ENCODE measurements at places on chromosomes 3 and 15.

DNA sequence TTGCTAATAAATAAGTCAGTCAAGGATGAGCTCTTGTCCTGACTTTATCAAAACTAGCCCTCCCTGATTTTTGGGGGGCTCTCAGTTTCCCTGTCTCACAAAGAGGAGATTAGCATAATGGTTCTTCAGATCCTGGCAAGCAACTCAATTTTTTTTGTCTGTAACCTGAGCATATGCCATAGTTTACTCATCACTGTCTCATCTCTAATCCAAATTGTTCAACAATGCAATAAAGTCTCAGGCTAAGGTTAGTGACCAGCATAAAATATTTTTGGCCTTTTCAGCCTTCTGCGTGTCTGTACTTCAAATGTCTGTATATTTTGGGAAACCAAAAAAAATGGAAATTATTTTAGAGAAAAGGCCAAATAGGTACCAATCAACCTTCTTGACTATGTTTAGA lies 465.6 kb upstream of the TPRG1 start:
- no peak for DNase-seq

- DNase-seq = no peak
Observed at GRCh38 chr3:63908081-63908736, 4.0 kb downstream of the SCAANT1 start.

GRCh38 chr3:42439261-42440115 lies 29.1 kb upstream of the LYZL4 start:
- no peak for DNase-seq

DNA sequence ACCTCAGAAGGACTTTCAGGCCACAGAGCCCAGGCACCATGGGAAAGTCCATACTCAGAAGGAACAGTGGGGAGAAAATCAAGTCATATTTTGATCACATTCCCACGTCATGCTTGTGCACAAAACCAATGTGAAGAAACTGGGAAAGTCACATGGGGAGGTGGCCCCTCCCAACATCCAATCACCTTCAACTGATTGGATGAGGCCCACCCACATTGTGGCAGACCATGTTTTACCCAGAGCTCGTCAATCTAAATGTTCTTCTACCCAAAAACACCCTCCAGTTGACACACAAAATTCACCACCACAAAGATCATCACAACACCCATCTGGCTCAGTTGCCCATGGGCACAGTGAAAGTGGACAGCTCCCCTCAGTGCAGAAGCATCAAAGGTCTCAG lies 248.2 kb upstream of the IGF1R start:
- DNase-seq = no peak

DNA sequence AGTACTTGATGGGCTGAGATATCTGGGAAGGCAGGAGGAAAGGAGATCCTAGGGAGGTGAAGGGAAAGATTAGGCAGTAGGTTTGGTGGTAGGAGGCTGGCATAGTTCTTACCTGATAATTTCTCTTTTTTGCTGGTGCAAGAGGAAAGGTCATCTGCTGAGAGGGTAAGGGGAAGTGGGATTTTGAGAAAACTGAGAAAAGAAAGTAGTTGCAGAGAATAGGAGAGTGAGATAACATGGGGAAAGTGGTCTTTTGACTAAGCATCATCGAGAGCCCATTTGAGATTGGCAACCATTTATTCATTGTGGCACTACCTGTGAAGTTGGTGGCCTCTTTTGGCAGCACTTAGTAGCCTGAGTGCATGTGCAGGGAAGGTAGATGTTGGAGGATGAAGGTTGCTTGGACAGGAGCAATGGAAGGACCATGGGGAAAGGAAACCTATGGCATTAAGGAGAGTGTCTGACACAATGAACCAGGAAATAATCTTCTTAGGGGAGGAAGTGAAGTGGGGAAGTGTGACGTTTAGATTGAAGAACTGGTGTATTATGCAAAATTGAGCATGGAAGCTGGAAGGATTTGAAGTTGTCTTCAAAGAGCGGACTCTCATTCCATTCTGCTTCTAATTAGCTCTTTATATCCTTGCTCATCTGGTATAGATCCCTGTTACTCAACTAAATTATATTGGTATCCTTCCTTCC lies 21.9 kb upstream of the USP13 start:
- DNase-seq = no peak

DNA sequence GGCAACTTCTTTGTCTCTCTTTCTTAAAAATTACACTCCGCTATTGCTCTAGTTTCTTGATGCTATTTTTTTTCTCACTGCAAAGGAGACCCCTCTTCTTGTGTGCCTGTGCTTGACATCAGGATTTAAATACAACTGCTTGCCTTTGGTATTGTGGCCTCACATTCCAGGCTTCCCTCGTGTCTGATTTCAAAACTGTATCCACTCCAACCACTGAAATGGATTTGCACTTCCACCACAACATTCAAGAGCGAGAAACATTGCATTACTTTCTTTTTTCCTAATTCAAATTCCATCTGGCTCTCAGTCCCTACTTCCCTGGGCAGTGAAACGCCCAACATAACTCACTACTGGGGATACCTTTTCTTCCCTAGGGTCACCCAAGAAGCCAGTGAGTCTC lies 50.4 kb upstream of the PXYLP1 start:
- DNase-seq = no peak

DNA sequence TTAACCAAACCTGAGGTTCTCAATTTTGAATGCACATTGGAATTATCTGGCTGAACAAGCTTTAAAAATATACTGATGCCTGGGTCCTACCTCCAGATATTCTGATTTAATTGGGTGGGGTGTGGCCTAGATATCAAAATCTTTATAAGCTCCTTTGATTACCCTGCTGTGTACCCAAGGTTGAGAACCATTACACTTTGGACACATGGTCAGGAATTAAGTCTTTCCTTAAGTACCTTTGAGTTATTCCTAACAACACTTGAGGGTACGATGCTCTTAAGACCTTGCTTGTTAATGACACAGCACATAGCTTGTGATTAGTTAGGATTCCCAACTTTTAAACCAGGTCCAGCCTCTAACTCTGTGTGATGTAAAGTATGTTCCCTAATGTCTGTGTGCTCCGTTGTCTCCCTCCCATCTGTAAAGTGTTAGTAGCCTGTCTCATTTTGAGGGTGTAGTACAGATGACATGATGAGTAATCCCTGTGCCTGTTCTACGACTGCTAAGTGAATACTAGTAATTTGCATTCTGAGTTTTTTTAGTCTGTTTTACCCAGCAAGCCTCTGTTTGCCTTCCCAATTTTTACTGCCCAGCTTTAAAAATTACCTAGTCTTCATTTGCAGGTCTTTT lies 154.9 kb downstream of the KLHL25 start:
- DNase-seq = no peak

- peak; percentile 21 for DNase-seq
Observed at GRCh38 chr3:52339612-52340011, 23.5 kb downstream of the DNAH1 start.

- DNase-seq = no peak
Observed at GRCh38 chr15:88193415-88193814, 63.1 kb downstream of the NTRK3 start.

GRCh38 chr15:53472883-53473282 lies 286.6 kb downstream of the WDR72 start:
- no peak for DNase-seq

GRCh38 chr15:68843425-68844311 lies 23.0 kb upstream of the ANP32A start:
- no peak for DNase-seq

GRCh38 chr3:73150369-73151130 lies 89.1 kb downstream of the EBLN2 start:
- no peak for DNase-seq

DNA sequence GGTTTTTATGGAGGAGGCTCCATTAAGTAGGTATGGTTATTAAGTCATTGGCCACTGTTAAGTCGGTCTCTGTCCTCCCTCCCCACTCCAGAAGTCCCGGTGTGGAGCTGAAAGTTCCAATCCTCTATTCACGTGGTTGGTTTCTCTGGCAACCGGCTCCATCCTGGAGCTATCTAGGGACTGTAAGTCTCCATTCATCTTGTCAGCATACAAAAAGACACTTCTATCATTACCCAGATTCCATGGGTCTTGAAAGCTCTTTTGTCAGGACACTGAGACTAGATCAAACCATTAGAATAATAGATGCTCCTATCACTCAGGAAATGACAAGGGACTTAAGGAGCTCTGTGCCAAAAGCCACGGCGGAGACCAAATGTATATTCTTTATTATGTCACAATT lies 110.3 kb downstream of the PIK3CB start:
- no peak for DNase-seq

- no peak for DNase-seq
Observed at GRCh38 chr3:170055209-170055608, 17.4 kb downstream of the GPR160 start.

- DNase-seq = no peak
Observed at GRCh38 chr3:132596816-132597433, at the start of gene ACKR4. Gene ACKR4 (plus strand): TSS chr3:132597270. CDS start chr3:132600398, 3,128 bp downstream.

GRCh38 chr15:43516801-43517353 lies 531 bp upstream of the MAP1A start:
- DNase-seq = no peak

DNA sequence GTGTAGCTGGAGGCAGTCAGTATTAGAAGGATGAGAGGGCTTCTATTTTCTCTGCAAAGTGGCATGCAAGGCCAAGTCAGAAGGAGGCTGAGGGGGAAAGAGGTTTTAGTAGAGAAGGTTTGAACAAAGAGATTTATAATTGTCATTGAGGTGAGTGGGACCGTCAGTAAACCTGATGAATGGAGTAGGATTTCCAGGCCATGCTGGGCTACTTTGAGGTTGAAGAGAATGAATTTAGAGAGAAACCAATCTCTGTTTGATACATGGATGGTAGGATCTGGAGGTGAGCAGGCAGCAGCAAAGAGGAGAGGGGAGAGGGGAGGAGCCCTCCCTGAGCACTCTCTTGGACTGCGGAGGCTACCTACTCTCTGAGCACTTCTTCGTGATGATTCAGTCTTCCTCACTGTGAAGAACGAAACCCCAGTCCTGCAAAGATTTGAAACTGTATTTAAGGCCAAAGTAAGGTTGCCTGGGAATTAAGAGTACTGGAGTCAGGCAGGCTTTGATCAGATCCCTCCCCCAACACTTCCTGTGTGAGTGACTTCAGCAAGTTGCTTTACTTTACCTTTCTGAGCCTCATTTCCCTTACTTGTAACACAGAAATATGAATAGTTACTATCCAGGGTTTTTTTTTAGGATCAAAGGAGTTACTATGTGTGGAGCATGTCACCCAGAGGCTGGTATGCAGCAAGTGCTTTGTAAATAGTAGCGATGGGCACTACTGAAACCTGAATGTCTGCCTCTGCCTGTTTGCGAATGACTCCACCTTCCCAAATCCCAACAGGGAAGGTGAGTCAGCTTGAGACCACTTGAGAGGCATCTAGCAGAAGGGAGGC lies 75.8 kb downstream of the RPL39L start:
- no peak for DNase-seq

DNA sequence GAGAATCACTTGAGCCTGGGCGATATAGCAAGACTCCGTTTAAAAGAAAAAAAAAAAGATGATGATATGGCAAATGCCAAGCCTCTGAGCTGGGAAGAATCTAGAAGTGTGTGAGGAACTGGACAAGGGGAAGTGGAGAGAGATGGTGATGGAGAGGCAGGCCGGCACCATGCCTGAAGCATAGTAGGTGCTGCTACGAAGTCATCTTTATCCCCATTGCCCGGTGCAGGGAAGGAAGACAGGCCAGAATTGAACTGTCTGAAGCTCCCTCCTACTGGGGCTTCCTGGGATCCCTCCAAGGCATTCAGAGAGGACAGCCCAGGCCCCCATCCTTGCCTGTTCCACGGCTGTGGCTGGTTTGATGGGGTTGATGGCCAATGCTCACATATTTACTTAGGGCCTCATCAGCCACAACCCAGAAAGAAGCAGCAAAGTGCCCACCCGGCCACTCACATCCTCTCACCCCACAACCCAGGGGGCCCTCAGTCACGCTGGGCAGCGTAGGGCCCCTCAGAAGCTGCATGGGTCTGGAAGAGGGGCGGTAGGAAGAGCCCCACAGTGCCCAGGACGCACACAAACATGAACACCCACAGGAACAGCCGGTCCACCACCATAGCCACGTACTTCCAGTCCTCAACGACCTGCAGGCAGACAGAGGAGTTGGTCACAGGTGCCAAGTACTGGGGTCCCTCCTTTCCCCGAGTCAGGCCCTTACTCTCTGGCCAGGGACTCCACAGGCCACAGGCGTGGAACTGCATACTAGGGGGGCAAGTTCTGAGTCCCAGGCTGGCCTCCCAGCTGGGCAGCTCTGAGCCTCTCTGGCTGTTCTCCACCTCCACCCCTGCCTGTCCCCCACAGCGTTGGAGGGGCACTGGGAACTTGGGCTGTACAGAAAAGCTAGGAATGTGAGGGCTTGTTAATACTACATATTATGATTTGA lies 4.1 kb upstream of the CHRNA3 start:
- no peak for DNase-seq

- no peak for DNase-seq
Observed at GRCh38 chr15:49236869-49237268, 66.8 kb downstream of the GALK2 start.

DNA sequence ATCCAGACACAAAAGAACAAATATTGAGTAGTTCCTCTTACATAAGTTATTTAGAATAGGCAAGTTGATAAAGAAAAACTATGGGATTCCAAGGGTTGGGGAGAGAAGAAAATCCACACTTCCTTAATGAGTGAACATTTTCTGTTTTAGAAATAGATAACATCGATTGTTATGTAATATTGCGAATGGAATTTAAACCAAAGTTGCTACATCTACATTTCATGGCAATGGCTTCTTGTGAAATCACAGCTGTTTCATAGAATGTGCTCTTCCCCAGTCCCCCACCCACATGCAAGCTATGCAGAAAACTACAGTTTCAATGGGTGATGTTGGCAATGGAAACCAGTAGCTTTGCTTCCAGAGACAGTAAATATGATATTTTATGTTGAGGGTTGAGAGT lies 1639.5 kb downstream of the SI start:
- DNase-seq = no peak

- DNase-seq = peak; percentile 11
Observed at GRCh38 chr3:43180027-43180426, 74.1 kb upstream of the POMGNT2 start.

GRCh38 chr15:100909989-100910955 lies 8.9 kb upstream of the LRRK1 start:
- no peak for DNase-seq

DNA sequence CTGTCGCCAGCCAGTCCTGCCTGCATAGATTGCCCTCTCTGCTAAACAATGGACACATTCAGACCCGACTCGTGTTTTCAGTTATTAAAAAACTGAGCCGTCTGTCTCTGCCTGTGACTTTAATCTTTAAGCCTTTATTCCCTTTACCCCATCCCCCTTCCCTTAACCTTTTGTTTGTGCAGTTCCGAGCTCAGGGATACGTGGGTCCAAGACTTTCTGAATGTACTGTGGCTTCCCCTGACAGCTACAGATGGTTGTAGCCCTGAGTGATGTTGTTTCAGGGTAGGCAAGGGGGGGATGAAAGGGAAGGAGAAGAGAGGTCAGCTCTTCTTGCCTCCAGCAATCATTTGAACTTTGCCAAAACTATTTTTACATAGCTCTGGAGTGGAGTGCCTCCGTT lies 44.6 kb downstream of the EEFSEC start:
- DNase-seq = no peak

DNA sequence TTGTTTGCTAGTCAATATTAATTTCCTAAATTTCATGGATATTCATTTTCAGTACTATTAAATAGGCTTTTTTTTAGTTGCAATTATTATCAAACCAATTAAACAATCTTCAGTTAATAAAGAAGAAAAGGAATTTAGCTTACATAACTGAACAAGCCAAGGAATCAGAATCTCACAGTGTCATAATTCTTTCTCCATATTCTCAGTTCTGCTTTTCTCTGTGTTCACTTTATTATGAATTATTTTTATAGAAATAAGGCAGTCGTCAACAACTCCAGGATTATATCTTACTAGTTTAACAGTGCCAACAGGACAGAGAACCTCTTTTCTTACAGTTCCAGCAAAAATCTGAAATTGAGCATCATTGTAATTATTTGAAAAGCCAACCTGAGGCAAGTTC lies 221.7 kb downstream of the CGGBP1 start:
- no peak for DNase-seq

Measured in activated CD8-positive, alpha-beta memory T cell treated with anti-CD3 and anti-CD28 coated beads for 1 hour (primary cell).